ENCODE measurements at places on chromosomes 1 and 21.

GRCh38 chr1:88284066-88284465 lies 400.0 kb upstream of the PKN2 start:
- no peak for DNase-seq

DNA sequence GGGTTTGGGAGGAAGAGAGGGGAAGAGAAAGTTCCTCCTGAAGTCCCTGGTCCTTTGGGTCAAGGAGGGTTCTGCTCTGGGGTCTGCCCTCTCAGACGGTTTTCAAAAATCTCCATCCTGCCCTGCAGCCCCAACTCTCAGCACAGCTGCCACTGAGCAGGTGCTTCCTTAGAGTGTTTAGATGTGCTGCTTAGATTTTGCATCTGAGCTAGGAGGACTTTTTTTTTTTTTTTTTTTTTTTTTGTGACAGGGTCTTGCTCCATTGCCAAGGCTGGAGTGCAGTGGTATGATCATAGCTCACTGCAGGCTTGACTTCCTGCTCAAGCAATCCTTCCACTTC lies 324.9 kb upstream of the POU3F1 start:
- DNase-seq, result no peak

DNA sequence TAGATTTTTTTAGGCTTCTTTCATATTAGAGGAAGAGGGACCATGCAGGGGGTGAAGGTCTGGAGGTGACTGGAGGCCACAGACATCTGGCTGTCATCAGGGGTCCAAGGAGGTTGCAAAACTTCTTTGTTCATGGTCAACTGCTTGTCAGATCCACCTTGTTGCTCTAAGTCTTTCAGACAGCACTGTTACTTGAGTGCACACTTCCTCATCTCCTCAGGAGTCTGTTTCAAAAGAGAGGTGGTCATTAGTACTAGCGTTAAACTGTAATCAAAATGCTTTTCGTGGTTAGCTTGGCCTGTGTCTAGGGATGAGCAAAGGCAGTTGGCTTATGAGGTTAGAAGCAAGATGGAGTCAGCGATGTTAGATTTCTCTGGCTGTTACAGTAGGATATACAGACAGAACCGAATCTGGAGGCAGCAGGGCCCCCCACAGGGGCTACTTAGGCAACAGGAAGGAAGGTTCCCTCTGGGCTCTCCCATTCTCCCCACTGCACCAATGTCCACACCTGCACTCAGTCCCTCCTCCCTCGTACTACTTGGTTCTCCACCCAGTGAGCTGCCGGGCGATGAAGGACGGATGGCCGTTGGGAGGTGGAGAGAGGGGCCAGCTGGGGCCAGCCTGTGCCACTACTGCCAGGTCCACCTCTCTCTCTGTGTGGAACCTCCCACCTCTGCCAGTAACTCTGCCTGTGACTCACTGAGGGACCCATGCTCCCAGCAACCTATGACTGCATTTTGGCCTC lies 57.2 kb downstream of the TOR1AIP2 start:
- no peak for DNase-seq

DNA sequence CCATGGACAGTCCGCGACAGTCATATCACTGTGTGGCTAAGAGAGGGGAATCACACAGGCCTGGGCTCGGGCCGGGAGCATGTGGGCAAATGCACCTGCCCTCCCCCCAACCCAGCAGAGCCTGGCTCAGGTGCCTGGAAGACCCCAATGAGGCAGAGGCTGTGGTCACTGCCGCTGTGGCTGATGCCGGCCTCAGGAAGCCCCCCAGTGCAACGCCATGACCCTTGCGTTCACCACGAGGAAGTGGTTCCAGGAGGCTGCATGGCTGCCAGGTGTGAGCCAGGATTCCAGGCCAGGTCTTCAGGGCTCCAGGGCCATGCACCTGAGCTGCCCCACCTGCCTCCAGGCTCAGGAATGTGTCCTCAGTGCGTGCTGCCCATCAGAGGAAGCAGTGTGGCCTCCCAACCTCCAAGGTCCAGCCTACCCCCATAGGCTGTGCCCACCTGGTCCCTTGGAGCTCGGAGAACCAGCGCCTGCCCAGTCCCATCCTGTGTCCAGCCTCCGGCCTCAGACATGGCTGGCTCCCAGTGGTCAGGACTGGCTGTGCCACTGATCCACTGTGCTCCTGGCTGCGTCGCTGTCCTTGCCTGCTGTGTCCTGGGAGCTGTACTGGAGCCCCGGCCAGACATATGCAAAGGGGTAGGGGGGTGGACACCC lies 8.0 kb downstream of the ARHGEF16 start:
- DNase-seq, result no peak

GRCh38 chr1:164760569-164760968 lies 201.6 kb downstream of the PBX1 start:
- no peak for DNase-seq

DNA sequence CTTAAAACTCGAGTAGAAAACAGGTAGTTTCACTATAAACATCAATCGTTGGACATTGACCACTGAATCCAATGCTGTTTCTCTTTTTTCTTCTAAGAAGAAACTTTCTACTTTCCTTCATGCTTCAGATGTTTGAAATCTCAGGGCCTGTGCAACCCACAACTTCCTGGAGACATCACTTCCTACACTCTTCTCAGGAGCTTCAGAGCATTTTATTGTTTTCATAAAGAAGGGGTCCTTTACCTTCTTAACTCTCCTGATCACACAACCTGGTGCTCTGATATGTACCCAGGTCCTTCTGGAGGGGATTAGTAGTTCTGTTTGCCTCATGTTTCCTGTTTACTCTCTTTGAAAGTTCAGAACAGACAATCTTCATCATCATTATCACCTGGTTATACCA lies 113.0 kb upstream of the VAV3 start:
- DNase-seq, result no peak

DNA sequence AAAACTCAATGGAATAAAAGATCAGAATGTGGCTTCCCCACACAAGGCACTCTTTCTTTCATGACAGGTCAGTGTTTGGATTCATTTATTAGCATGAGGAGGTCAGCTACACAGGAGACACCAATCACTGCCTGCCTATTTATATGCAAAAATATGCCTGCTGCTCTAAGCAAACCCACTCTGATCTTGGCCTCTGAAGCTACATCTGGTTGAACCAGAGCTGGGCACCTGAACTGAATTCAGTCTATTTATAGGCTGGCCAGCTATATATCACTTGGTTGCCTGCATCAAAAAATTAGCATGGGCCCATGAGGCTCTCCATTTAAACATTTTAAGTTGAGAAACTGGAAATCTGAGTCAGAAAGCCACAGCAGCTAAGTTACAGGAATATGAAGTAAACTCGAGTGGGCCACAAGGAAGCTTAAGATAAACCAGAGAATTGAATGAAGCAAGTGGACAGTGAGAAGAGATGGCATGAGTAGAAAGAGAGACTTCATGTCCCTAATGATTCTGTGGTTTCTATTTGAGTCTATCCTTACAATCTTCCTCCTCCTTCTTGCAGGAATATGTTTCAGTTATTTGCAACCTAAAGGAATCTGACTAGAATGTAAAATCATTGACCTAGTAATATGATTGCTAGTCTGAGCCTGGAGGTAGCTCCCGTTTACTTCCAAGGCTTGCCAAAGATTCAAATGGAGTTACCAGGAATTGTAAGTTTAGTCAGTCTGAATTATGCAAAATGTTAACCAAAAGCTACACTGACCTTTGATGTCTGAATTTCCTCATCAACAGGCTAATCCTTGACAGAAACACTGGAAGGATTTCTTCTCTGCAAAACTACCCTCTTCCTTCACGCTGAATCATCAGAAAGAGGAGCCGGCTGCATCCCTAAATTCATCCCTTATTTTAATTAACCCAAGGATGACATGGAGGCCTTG lies 17.7 kb downstream of the DDAH1 start:
- DNase-seq, result no peak

GRCh38 chr1:230753191-230753585 lies 6.0 kb downstream of the CAPN9 start:
- DNase-seq, result no peak

GRCh38 chr1:203408486-203409481 lies 57.9 kb upstream of the FMOD start:
- no peak for DNase-seq
